ENCODE measurements at places on chromosomes 4 and X. TPM values are rescaled to one million over a fixed set of nuclear protein-coding genes. Genes with fewer than 3 reads are reported as not detected.

The MAGED4B gene
- 6.1 TPM for total RNA-seq

The MTTP gene
- total RNA-seq, result not detected

The CFAP47 gene
- not detected for total RNA-seq

The SOX3 gene
- not detected for total RNA-seq

DNA sequence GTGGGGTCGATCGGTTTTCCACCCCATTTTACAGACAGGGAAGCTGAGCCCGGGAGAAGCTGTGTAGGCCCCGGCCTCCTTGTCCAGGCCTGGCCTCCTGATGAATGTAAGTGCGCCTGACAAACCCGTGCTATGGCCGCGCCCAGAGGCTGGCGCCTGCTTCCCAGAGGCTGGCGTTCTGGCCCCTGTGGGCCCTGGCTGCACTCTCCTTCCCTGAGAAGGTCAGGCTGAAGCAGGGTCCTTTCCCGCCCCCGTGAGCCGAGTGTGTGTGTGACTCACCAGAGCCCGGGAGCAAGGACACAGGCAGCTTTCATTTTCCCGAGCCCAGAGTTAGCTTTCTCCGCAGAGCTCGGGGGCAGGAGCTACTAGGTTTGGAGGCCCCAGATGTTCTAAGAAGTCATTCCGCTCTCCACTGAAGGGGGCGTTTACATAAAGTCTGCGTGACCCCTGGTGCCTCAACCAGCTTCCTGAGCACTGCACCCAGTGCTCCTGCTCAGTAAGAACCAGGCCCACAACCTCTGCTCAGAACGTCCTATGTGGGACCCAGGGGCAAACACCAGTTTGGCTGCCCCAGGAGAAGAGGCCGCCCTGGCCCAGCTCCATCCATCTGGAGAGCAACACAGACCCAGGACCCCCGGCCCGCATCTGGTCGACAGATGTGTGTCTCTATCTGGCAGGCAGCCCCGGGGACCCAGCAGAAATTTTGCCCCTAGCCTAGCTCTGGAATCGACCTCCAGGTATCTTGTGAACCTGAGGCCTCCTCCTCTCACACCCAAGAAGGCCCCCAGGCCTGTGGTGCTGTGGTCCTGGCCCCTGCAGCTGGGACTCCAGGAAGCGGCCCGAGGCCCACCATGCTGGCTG, 13.6 kb downstream of the UVSSA start:
- DNase-seq, result no peak

DNA sequence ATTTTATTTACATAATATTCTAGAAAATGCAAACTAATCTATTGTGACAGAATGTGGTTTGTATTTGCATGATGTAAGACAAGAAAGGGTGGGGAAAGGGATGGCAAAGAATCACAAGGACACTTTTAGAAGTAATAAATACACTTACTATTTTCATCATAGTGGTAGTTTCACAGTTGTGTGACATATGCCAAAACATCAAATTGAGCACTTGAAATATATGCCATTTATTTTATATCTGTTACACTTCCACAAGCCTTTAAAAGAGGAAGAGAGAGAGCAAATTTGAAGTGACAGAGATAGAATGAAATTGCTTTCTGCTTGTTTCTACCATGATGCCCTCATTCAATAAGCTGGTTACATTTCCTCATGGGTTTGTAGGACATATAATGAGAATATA, 230.0 kb upstream of the NWD2 start:
- no peak for DNase-seq

DNA sequence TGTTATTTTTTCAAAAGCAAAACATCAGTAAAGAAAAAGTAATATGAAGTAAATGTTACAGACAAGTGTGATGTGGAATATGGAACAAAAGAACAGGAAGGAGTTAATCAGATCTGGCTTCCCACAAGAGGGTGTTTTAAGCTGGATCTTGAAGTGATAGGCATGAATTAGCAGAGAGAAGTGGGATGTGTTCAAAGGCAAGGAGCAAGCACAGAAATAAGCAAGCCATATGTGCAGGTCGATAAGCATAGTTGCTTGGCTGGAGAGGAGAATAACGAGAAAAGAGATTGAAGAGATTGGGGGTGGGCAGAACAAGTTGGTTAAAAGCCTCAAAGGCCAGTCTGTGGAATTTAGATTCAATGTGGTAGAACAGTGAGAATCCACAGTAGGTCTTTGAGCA, 60.9 kb upstream of the PRPS1 start:
- no peak for DNase-seq

- DNase-seq, result no peak
Measured at GRCh38 chrX:2578864-2579263, 78.1 kb upstream of the DHRSX start.

DNA sequence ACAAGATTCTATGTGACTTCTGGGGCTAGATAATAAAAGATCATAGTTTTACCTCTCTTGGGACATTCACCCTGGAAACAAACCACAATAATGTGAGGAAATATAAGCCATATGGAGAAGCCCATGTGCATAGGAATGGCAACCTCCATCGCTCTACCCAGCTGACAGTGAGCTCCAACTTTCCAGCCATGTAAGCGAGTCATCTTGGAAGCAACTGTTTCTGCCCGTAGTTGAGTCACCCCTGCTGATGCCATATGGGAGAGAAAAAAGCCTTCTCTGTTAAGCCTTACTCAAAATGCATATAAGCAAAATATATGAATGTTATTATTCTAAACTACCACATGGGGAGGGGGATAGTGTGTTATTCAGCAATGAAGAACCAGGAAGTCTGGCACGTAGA, 31.4 kb upstream of the RELL1 start:
- no peak for DNase-seq

DNA sequence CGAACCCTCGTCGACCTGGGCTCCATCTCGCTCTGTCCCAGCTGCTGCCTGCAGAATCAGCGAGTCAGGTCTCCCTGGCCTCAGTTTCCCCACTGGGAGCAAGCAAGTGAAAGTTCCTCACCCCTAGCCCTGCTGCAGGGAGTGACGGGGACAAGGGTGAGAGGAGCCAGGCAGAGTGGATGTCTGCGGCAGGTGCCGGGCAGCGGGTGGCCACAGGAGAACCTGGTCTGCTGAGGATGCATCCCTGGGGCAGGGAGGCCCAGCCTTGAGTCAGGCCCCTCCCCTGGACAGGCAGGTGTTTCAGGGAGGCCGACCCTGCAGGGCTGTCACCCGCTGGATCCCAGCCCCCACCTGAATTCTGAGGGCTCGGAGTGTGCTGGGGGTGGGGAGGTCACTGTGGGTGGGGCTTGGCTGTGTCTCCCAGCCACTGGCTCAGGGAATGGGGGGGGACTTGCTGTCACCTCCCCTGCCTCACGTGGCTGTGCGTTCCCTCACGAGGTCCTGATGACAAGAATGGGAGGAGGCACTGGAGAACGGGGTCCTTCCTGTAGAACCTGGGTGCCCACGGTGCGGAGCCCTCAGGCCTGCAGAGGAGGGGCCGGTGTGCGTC, 33.2 kb downstream of the LRPAP1 start:
- no peak for DNase-seq

DNA sequence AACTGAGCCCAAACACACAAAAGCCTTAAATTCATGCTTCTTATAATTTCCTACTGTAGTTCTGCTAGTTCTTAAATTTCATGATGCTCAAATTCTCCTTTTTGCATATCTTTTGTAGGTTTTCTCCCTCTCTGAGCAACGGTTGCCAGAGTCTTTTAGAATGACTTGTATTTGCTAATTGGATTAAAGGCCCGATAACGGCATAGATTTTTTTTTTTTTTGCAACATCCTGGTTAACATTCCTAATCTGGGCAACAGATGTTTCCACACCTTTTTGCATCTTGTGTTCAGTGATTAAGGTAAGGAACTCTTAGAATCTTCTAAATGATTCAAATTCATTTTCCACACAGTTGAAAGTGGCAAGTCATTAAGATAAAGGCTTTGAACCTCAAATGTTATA, 66.3 kb upstream of the ADGRG2 start:
- DNase-seq, result no peak

Measured in pancreas (tissue), 10 donors.